Neural progenitor cell (in vitro differentiated cells): ENCODE measurements at places on chromosomes 4 and X.

DNA sequence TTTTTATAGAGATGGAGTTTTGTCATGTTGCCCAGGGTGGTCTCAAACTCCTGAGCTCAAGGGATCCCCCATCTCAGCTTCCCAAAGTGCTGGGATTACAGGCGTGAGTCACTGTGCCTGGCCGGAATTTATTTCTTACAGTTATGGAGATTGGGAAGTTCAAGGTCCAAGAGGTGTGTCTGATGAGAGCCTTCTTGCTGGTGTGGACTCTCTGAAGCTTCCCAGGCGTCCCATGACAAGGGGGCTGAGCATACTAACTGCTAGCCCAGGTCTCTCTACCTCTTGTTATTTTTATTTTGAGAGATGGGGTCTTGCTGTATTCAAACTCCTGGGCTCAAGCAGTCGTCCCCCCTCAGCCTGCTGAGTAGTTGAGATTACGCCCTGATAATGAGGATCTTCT, 2.9 kb upstream of the NSD2 start:
- DNase-seq, result no peak

GRCh38 chrX:45134775-45135174, 65.9 kb downstream of the DIPK2B start:
- no peak for DNase-seq

DNA sequence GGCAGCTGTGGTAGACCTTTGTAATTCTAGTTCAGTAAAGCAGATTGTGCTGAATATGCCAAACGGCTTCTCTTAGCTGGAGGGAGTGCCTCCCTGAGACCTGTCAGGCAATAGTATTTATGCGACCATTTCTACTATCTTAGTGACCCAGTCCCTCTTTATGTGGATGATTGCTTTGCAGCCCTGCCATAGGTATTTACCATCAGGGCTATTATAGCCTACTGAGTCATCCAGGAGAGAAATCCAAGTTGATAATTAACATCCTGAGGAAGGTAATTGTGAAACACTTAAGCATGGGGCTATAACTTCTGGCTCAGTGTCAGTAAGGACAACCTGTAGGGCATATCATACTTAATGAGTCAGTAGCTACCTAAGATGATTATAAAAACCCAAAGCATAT, 103.9 kb upstream of the MAOA start:
- DNase-seq, result no peak

DNA sequence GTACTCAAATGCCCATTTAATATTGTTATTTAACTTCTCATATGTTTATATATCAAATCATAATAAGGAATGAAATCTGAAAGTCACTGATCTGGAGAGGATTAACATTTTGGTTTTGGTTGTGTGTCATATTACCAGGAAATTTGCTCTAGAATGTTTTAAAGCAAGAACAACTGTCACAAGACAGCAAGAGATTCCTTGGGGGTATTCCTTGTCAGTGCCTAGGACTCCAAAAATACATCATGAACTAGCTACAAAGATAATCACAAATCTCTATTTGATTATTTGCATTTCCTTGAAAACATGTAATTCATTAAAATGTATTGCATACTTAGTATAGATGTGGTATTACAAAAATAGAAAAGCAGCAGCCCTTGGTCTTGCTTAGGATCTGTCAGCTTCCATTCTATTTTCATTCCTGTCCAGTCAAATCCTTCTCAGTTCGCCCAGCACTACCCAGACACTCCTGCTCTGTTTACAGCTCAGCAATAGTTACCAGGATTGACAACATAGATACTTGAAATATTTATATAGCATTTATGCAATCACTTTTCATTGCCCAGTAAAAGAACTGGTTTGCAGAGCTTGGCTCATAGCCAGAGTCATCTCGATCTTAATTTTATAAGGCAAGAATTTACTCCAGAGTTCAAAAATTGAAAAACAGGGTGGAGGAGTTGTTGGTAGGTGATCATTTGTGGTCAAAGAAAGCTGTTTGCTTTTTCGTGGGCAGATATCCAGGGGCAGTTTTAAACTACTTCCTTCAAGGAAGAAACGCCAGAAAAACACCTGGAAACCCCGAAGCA, 9.2 kb upstream of the BMP3 start:
- DNase-seq, result no peak

DNA sequence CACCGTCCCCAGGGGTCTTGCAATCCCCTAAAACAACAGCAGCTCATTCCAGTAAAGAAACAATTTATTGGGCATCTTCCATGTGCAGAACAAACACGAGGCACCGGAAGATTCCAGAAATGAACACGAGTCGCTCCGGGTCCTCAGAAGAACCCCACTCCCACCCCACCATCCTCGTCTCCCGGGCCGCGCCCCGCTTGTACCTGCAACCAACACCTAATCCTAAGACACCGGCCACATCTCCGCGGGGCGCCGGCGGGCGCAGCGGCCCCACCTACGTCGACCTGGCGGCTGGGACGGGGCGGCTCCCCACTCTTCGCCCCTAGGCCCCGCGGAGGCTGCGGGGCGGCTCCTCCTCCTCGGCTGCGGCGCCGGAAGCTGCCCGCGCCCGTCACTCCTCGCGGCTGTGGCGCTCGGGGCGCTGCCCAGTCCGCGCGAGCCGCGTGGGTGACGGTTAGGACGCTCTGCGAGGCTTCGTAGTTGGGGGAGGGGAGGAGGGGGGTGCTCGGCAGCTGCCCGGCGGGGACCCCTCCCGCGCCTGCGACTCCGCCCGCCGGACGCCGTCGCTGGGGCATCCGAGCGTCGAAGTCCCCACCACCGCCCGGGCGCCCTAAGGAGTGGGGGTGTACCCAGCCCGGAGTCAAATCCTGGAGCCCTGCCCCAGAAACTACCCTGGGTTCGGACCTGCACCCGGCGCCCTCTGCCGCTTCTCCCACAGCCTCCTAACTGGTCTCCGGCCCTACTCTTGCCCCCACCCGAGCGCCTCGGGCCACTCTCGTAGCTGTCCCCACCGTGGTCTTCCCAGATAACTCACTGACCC, at the start of gene CCDC158:
CCDC158 (minus strand) TSS at position 380 of the 820 bp plus-strand sequence. CDS start 17,934 bp downstream, outside the sequence.
- no peak for DNase-seq
